ENCODE measurements at places on chromosomes 7 and 10.
A peak's percentile ranks its signal among the peaks of the same experiment; 100 is the strongest.

DNA sequence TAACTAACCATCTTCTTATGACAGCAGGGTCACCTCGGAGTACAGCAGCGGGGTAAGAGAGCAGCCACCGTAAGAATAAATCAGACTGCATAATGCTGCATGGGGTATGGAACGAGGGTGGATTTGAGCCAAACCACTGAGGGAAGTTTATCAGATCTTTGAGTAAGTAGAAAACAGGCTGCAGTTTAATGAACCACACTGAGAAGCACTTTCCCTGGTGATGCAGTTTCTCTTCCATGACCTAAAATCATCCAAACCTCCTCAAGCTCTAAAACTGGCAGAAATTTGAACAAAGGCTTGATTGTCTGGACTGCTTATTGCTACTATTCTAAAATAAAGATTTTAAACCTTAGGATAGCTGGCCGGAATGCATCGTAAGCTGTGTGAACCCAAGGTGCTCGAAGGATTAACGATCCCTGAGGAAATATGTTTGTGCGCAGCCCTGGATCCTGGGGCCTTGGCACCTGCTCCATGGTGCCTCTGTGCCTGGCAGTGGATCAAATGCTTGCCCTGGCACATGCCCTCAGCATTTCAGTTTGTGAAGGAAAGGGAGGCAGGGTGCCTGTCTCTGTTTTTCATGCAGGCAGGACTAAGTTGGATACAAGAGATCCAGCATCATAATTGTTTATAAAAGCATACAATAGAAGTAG is 322.7 kb downstream of the LHFPL3 start:
- DNase-seq = no peak

DNA sequence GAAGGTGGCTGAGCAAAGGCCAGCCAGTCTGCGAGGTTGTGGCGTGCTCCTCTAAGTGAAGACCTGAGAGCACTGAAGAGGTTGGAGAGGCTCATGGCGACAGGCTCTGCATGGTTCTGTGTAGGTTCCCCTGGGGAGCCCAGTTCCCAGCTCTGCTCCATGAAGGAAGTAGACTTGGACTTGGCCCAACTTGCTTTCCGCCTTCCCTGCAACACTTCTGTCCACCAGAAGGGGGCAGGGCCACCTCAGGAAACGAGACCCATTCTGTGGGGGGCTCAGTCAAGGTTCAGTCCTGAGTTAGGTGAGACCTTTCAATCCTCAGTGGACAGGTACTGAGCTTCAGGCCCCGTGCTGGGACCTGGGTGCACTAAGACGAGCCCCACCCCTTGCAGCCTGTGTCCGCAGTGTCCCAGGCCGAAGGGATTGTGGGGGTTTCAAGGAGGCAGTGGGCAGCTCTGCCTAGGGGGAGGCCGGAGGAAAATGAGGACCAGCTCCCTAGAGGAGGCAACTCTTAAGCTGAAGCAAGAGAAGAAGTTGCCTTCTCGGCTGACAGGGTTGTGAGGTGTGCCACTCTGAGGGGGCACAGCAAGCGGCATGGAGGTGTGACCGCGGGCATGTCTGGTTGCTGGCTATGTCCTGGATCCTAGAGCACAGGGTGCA is 15.0 kb upstream of the PCBD1 start:
- no peak for DNase-seq

DNA sequence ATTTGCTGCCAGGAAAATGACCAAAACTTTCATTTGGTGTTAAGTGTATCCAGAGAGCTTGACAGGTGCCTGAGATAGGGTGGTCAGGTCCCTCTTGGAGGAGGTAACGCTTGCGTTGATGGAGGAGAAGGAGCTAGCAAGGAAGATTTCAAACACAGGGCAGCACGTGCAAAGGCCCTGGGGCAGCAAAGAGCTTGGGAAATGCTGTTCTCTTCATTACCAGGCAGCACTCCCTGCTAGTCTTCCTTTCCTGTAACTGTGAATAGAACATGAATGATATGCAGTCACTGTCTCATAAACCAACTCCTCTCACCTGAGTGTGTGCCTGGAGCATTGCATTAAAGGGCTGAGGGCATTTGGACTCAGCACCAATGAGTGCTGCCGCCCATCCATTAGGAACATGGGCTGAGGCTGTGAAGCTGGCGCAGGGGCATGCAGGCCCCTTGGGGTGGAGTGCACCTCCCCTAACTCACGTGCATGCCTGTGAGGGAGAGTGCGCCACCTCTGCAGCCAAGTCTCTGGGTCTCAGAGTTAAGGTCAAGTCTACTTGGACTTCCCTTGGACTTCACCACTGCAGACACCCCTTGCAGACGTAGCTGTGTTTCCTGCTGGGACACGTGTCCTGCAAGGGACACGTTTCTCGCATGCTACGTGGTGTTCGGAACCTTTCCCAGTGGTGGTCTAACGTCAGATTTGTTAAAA is 136.8 kb downstream of the PAXIP1 start:
- no peak for DNase-seq

DNA sequence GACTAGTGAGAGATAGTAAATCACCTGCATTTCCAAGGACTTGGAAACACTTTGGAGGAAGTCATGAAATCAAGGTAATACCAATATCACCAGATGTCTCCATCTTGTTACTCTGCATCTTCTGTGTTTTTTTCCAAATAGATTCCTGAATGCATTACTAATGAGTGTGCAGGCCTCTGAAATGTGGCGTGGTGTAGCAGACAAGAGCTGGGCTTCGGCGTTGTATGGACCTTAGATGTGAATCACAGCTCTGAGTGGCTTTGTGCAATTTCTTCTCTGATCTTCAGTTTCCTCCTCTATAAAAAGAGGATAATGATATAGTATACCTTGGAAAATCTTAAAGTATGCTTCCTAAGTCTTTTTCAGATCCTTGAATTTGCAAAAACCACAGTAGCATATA is 9.6 kb upstream of the MYPN start:
- DNase-seq = no peak

- no peak for DNase-seq
Measured at GRCh38 chr10:69338547-69339450, 60.5 kb downstream of the HK1 start.

DNA sequence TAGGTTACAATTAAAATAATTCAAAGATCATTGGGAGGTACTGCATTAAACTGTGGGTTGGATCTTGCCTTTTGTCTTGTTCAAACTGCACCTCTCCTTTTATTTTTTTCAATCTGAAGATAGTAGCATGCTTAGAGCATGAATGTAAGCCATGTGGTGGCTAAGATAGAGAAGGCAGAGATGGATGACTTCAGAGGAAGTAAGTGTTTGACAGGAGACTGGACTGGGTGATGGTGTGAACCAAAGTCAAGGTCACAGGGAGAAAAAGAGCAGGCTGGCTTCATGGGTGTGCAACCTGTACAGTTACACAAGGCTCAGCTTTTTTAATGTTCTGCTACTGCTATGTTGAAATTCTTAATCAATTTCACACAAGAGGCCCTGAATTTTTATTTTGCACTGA is 85.6 kb downstream of the ZEB1 start:
- no peak for DNase-seq

GRCh38 chr10:57823398-57823797 is 444.3 kb downstream of the IPMK start:
- no peak for DNase-seq

- no peak for DNase-seq
Measured at GRCh38 chr10:97069026-97069425, 116.7 kb downstream of the SLIT1 start.

DNA sequence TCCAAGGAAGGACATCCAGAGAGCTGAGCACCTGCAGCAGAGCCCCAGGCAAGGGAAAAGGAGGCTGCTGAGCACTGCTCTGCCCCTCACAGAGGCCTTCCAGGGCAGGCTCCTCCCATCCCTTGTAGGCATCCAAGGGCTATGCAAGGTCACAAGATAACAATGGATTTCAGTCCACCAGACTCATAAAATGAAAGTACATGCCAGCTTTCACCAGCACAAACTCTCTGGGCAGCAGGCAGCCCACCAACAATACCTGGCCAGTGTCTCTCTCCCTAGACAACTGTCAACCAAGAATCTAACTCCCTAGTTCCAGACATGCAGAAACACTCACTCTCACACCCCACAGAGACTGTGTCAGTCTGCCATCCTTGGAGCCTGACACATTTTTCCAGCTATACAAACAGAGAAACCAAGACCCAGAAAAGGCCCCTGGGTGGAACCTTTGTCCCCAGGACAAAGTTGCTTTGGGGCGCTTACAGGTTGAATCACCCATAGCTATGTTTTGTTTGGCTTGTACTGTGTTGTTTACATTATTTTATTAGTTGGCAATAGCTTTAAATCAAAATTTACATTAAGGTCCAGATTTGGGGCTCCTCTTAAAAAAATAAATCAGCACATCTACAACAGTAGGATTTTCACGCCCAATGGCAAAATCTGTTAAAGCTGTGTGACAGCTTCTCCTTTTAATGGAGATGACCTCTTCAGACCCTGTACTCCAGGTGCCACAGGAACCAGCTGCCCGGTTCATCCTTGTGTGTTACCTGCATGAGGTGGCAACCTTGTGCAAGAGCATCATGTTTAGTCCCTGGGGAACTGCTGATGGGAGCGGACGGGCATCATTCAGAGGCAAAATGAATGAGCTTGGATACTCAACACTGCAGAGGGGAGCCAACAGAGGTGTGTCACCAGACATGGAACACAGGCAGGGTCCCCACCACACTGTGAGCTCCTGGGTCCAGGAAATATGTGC is 5.2 kb downstream of the GRID1 start:
- peak; percentile 38 for DNase-seq

GRCh38 chr7:97342512-97342911 is 225.0 kb downstream of the SDHAF3 start:
- no peak for DNase-seq

DNA sequence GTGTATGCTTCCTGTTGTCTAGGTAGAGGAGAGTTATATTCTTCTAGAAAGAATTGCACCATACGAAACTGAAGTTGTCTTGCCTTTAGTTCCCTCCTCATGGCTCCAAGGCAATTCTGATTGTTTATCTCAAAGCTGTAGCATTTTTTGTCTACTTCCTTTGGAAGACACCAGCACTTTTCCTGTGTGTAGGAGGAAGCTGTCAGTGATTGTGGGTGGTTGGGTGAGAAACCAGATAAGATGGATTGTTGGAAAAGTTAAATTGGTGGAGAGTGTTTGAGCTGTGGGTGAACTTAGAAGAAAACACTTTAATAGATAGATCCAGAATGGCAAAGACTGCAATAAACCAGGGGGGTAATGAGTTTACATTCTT is 12.1 kb upstream of the CSTF2T start:
- no peak for DNase-seq

DNA sequence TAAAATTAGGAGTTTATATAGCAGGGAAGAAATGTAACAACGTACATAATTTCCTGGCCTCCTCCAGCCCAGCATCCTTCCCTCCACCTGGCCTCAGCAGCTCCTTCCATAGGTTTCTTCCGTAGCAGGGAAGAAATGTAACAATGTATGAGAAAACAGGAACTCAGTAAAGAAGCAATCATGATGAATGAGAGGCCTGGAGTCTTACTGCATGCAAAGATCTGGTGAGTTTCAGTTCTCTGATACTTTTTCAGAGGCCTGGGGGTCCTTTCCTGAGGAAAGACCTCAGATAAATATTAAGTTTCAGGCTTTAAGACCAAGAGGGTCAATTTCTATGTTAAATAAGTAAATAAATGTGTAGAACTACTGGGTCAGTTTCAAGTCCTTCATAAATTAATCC is 155.7 kb upstream of the C7orf33 start:
- DNase-seq = no peak
